Fibroblast of upper back skin (primary cell): ENCODE measurements at places on chromosomes 5 and 9.

DNA sequence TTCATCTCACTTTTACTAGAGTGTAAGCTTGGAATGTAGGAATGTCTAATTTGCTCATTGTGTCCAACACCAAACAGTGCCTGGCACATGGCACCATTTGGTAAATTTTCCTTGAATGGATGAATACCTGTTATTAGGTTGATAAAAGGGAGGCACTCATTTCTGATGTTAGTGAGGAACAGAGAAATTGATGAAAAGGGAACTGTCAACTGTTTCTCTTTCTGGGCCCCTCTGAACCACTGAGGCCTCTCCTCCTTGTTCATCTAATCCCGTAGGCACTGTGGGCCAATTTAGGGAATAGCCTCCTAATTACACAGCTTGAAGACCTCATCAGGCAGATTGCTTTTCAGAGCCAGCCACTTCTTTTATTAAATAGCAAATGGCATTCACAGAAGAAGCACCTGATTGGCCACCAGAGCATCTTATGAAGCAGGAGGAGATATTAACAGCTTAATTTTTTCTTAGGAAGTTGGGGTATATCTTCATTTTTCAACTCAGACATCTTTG lies 22.6 kb downstream of the MRRF start:
- DNase-seq: no peak

- no peak for DNase-seq
Measured at GRCh38 chr9:88053856-88054501, 79.6 kb upstream of the CDK20 start.

DNA sequence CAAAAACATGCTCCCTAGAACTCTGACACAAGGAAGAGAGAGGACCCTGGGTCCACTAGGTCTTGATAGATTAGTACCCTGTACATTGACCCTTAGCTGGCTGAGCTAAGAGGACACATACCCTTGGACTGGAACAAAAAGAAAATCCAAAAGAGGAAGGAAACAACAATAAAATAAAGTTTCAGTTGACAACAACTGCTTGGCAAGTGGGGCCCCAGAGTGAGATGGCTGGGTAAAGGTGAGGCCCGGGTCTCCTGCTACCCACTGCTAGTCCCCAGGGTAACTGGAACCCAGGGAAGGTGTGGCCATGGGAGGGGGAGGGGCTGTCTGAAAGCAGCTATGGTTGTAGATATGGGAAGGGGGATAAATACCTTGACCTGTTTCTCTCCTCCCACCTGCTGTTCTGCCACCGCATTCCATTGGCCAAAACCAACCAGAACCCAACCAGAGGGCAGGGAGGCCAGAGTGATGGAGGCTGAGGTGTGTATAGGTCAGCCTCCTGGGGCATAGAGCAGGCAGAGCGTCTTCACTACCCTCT lies 11.7 kb downstream of the TAL2 start:
- no peak for DNase-seq

DNA sequence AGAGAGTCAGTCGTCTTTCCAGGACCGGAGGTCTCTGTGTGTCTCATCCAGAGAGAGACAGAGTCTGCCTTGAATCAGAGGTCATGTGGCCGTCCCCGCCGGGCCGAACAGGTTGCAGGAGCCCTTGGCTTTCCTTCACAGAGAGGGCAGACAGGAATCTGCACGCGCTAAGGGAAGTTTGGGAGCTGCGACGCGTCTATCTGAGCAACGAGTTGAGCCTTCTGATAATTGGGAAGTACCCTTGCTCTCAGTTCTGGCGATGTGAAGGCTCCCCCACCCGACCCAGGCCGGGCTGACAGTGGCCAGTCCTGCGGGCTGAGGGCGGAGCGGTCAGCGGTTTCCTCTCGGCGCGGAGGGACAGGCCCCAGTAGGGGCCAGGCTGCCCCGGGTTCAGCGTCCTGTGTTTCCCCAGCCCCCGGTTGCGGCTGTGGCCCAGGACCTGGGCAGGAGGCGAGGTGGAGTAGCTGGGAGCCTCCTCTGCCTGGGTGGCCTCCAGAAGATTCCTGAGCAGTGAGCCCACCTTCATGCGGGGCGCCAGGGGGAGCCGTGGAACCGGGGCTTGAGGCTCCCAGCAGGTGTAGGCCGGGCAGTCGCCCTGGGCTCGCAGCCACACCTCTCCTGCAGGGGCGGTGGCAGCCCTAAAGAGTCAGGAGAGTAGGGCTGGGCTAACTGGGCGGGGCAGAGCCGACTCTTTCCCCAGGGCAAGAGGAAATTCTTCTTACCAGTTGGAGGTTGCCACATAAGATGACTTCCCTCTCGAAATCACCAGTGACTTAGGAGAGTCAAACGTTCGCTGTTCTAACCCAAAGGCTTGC lies 13.9 kb downstream of the NR2F1 start:
- no peak for DNase-seq

GRCh38 chr5:147085409-147085808 lies 149.4 kb upstream of the STK32A start:
- DNase-seq: no peak

GRCh38 chr5:83374547-83374946 lies 97.0 kb upstream of the VCAN start:
- DNase-seq: peak; percentile 45
